Left lung (tissue), 14 donors: ENCODE measurements at places on chromosomes 6 and 20. TPM values are rescaled to one million over a fixed set of nuclear protein-coding genes. Genes with fewer than 3 reads are reported as not detected.

DNA sequence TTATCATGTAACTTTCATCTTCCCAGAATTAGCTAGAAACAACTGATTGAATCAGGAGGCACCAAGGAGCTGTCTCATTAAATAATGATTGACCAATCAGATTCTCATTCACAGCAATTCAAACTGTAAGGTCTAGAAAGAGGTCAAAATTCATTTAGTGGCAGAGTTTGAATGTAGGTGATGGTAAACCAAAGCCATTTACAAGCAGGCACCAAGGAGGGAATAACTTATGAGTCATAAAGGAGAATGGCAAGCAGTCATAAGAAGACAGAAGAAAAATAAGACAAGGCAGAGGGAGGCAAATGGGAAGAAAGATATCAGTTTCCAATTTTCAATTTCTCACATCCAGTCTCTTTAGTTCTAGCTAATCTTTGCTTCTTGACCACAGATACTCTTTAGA lies 52.9 kb upstream of the DEFB112 start:
- no peak for DNase-seq

DNA sequence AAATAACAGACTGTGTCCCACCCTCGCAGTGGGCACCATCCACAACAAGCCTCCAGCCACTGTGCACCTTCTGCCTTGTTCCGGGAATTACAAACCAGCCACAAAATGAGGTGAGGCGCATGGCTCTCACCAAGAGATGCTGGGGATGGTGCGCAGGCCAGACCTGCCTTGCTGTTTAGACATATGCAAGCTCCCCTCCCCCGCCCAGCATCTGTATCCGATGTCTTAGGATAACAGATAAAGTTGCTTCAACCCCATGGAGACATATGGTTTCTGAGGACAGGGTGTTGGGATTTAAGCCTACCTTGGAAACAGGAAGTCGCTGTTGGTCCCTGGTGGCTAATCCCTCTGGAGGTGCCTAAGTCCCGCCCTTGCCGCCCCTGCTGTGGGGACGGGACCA lies 50.4 kb upstream of the MPC1 start:
- no peak for DNase-seq

Gene APOM
- 1.0 TPM for total RNA-seq

Gene DEFB125
- not detected for total RNA-seq

- no peak for DNase-seq
These were observed 86.6 kb upstream of the TOP1 start for GRCh38 chr20:40942006-40942405.

Gene TMEM244
- not detected for total RNA-seq

- DNase-seq = no peak
These were observed 25.5 kb upstream of the CST1 start for GRCh38 chr20:23776067-23776771.

Gene SCRT2
- not detected for total RNA-seq
